ENCODE measurements at places on chromosomes 6 and 20.

GRCh38 chr6:148852688-148853087 lies 105.9 kb downstream of the UST start:
- no peak for DNase-seq

DNA sequence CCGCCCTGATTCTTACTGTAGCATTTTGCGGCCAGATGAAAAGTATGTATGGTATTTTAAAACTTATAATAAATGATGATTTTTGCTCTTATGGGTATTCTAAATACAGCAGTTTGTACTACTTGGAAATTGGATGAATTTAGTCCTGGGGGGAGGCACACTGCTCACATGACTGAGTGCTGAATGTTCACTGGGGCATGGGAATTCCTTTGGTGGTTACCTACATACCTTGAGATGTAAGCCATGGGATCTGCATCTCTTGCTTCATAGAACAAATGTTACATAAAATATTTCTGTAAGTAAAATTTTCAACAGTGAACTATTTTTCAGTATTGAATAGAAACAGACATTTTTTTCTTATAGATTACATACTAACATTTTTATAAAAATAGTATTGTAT lies 71.1 kb downstream of the FIG4 start:
- DNase-seq: no peak

GRCh38 chr20:51062065-51062464 lies 39.2 kb upstream of the KCNG1 start:
- DNase-seq: no peak

GRCh38 chr6:107959392-107959791 lies 1.4 kb upstream of the SEC63 start:
- no peak for DNase-seq

GRCh38 chr6:93496548-93496947 lies 77.2 kb upstream of the EPHA7 start:
- DNase-seq: no peak

- DNase-seq: no peak
Measured at GRCh38 chr6:15363523-15364400, 117.9 kb downstream of the JARID2 start.

- DNase-seq: no peak
Measured at GRCh38 chr6:167787896-167788562, 38.7 kb upstream of the AFDN start.

DNA sequence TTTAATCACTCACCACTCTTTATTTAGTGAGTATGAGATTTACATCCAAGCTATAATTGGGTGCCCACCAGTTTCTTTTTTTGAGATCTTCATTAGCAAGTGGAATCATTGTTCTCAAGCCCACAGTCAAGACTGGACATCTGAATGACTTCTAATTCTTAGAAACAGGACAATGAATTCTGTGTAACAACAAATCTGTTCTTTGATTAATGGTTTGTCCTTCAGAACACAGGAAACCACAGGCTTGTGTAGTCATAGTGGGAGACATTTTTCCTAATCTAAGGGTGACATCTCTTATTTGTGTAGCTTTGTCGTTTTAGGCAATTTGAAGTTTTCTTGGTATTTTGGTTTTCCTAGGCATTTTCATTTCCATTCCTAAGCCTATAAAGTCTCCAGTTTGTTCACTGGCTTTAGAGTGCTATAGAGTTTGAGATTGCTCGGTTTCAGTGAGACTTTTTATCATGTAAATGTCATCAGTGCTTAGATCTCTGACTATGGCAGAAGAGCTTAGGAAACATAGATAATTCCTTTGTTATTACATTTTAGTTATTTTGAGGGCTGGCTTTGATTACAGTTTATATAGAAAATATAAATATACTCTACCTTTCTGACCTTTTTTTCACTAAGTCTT lies 903.9 kb upstream of the MAP3K7 start:
- DNase-seq: no peak

DNA sequence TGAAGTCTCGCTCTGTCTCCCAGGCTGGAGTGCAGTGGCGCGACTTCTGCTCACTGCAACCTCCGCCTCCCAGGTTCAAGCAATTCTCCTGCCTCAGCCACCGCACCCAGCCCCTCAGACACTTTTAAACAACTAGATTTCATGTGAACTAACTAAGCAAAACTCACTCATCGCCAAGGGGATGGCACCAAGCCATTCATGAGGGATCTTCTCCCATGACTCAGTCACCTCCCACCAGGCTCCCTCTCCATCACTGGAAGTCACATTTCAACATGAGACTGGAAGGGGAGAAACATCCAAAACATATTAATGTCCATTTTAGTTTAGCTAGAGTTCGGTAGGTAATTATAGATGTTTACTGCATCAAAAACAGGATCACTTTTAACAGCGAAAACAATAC lies 95.9 kb upstream of the PRL start:
- no peak for DNase-seq

- no peak for DNase-seq
Measured at GRCh38 chr20:54051068-54051467, 19.3 kb downstream of the BCAS1 start.

DNA sequence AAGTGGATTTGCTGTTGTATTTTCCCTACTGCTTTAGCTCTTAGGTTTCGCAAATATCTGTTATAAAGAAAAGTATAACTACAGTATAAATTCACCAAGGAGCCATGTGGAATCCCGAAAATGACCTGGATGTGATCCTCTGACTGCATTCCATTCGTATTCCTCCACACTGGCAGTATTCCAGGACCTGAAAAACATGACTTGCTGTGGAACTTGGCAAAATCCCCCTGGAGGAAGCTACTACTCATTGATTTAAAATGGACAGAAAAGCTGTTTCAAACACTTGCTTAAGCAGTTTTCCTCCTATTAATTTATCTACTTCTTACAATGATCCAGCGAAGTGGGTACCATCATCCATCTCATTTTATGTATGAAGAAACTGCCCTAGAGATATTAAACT lies 13.3 kb upstream of the ENPP5 start:
- DNase-seq: peak; percentile 51

DNA sequence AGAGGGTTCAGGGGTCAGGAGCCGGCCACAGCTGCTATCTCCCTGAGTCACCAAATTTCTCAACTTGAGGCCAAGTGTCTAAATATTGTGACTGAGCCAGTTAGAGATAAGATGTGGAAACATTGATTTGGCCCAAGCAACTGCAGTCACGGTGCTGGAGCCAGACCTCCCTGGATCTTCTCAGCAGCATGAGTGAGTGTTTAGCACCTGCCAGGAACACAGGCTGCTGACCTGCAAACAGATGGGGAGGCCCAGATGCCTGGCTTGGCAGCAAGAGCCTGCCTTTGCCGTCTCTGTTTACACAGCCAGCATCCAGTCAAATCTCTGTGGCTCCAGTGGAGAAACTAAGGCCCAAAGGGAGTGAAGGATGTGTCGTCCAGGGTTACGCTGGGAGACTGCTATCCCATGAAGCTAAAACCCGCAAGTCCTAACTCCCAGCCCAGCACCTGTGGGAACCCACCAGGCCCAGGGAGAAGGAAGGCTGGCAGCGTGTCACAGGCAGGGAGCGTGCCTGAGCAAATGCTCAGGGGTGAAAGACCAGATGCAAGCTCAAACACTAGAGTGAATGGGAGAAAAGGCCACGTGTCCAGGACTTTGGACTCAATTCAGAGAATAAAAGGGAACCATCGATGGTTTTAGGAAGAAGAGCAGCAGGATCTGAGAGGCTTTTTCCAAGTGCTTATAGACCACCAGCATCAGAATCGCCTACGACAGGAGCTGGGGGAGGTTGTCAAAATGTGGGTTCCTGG lies 15.9 kb upstream of the PTGIS start:
- DNase-seq: peak; percentile 85

GRCh38 chr6:158552055-158552795 lies 7.7 kb upstream of the TMEM181 start:
- DNase-seq: no peak

- no peak for DNase-seq
Measured at GRCh38 chr20:13690943-13691342, 52.2 kb upstream of the TASP1 start.

DNA sequence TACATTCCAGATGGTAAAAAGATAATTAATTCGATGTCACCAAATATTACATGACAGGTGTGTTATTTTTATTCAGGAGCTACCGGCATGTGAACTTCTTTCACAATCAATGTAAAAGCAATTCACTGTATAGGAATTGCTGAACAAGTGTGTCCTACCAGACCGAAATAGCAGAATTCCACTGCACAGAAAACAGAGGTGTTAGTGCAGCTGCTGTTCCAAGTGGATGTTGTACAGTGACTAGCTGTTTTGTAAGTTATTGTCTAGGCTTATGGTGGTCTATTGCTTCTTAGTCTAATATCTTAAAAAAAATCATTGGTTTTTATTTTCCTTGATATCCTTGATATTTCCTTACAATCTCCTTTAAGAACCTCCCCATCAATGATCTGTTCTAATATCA lies 107.4 kb downstream of the COL19A1 start:
- no peak for DNase-seq

GRCh38 chr20:57615445-57615811 lies 4.8 kb downstream of the ZBP1 start:
- no peak for DNase-seq

DNA sequence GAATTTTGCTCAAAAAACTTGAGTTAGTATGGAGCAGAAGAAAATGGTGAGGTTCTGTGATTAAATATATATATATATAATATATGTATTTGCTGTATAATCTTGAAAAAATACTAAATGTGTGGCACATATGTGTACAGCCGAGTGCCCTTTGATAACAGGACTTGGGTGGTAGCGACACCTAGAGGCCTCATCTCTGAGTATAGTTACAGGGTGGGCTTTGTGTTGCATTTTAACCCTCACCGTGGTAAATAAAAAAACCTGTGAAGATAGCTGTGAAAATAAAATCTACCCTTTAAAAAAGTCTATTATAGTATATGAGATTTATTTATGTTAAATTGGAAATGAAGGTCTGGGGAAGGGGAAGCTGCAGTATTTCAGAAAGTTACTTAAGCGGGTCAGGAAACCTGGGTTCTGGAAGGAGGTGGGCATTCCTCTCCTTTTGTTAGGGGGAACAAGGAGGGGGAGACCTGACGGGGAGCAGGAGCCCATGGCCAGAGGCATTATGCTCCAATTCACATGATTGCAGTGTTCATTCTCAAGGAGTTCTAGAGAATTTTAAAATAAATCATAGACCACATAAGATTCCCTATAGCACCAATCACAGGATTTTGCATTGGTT lies 82.7 kb downstream of the SH3BGRL2 start:
- no peak for DNase-seq

- DNase-seq: no peak
Measured at GRCh38 chr20:25339608-25340007, 51.0 kb downstream of the ABHD12 start.

GRCh38 chr6:34147906-34148630 lies 2.2 kb upstream of the GRM4 start:
- no peak for DNase-seq

- DNase-seq: no peak
Measured at GRCh38 chr6:145506565-145506964, 228.8 kb downstream of the EPM2A start.

- no peak for DNase-seq
Measured at GRCh38 chr20:58659841-58660240, 8.8 kb downstream of the STX16 start.

- DNase-seq: peak; percentile 81
Measured at GRCh38 chr6:80610846-80611245, 504.4 kb downstream of the BCKDHB start.

DNA sequence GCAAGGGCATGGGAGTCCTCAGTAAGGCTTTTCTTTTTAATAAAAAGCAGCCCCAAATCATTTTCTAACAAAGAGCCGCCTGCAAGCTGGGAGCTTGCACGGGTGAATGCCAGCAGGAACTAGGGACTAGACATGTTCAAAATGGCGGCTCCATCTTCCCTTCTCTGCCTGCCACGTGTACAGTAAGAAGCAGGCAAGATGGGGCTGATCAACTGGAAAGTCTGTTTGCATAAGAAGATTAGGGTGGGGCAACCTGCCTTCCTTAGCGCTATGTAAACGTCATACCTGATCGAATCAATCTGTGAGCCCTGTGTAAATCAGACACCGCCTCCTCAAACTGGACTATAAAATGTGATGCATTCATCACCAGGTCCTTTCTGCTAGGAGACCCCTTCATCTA lies 299.4 kb upstream of the SOX4 start:
- DNase-seq: no peak

DNA sequence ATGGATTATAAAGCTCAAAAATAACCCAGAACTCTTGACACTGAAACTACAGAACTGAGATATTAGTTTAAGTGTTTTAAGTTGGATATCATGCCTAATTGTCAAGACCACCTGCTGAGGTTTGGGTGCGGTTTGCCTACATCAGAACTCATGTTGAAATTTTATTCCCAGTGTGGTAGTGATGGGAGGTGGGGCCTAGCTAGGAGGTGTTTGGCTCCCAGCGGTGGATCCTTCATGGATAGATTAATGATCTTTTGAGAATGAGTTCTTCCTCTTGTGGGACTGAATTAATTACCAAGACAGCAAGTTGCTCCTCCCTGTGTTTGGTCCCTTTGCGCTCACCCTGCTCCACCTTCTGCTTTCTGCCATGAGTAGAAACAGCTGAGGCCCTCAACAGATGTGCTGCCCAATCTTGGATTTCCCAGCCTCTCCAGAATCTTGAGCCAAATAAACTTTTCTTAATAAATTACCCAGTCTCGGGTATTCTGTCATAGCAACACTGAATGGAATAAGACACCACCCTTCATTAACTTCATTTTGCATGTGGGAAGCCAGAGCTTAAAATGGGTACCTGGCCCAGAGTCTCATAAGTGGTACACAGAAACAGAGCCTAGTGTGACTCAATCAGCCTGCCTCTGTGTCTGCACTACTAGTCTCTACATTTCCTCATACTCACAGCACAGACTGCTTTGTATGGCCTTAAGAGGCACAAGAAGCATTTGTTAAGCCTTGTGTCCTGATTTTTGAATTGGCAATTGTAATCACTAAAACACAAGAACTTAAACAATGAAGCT lies 158.4 kb downstream of the IBTK start:
- DNase-seq: no peak

DNA sequence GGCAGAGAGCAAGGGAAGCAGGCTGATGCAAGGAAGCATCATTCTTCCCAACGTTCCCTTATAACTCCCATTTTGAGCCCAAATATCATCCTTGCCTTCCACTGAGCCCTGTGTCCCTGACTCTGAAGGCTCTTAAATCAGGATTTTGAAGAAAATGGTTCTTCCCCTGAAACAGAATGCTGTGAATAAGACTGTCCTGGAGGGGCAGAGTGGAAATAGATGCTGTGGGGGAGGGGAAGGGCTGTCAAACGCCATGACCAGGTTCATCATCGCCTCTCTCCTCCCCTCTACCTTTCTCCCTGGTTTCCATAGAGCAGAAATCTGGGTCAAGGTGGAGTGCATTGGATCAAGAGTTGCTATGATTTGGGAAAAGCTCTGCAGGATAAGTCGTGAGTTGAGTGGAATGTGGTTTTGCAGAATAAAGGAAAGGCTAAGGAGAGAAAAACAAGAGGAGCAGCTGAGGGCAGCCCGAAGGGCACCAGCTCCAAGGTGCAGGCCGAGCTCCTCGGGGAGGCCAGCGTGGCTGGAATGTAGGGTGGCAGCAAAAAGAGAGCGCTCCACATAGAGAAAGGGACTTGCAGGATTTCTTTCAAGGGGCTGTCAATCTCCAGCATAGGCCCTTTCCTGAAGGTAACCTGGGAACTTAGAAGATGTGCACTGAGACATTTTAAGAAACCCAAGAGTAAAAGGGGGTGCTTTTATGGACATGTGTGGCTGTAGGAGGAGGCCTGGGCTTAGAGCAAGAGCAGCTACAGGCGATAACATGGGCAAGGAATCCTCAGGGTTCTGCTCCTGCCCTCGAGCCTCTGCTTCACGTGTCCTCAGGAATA lies 120.8 kb upstream of the CDYL start:
- DNase-seq: no peak

GRCh38 chr6:168333039-168333438 lies 13.5 kb upstream of the DACT2 start:
- no peak for DNase-seq

GRCh38 chr6:35907750-35908149 lies 13.1 kb downstream of the SRPK1 start:
- no peak for DNase-seq

Measured in BJ (cell line).